Left hindlimb (tissue), 1 donor: ENCODE measurements at places on chromosomes 12 and 14.

- no peak for DNase-seq
Measured at GRCh38 chr14:94014382-94014781, 11.8 kb upstream of the OTUB2 start.

- DNase-seq = no peak
Measured at GRCh38 chr12:69435644-69436043, 34.5 kb upstream of the FRS2 start.

GRCh38 chr14:98219638-98220037 lies 1052.4 kb downstream of the BCL11B start:
- DNase-seq = no peak

GRCh38 chr12:107091989-107092641 lies 1.2 kb downstream of the CRY1 start:
- DNase-seq = peak; percentile 69

- no peak for DNase-seq
Measured at GRCh38 chr14:21825149-21825743, 151.6 kb upstream of the OR4E1 start.

DNA sequence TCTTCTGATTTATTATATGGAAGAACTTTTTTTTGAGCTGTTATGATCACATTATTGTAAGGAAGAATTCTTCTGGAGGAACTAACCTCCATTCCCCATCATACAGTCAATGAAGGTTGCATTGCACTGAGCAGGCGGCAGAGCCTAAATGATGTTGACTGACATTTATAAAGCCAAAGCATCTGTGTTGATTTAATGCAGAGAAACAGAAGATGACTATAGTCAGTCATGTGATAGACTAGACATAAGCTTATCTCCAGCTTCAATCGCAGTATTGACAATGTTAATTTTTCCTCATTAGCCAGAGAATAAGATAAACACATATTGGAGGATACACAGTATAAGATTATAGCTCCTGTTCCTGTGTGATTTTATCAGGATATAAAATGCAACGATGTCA lies 82.0 kb downstream of the PRICKLE1 start:
- no peak for DNase-seq
